ENCODE measurements at places on chromosomes 6 and 20.

GRCh38 chr6:104527311-104527710 is 332.4 kb downstream of the HACE1 start:
- DNase-seq = no peak

- DNase-seq = no peak
These were observed 46.3 kb downstream of the SCAND1 start for GRCh38 chr20:35908007-35908406.

- no peak for DNase-seq
These were observed 15.2 kb upstream of the ARFGEF3 start for GRCh38 chr6:138146544-138146943.

- DNase-seq = no peak
These were observed 56.5 kb upstream of the KCNK16 start for GRCh38 chr6:39378960-39379425.

- no peak for DNase-seq
These were observed 113.1 kb downstream of the FYN start for GRCh38 chr6:111759836-111760785.

- no peak for DNase-seq
These were observed 5.2 kb downstream of the TNNC2 start for GRCh38 chr20:45821947-45822346.

All from stimulated activated CD4-positive, alpha-beta T cell treated with anti-CD3 and anti-CD28 coated beads, Interleukin-15, amount 100 ng/mL, for 48 hours (primary cell).